ENCODE measurements at places on chromosomes 2 and 18.
A peak's percentile ranks its signal among the peaks of the same experiment; 100 is the strongest.

- DNase-seq, result no peak
Observed at GRCh38 chr18:5414546-5414945, 119.0 kb upstream of the ZBTB14 start.

- no peak for DNase-seq
Observed at GRCh38 chr2:153584244-153584643, 105.7 kb upstream of the RPRM start.

- peak; percentile 62 for DNase-seq
Observed at GRCh38 chr2:219002395-219003266, 9.4 kb upstream of the CRYBA2 start.

DNA sequence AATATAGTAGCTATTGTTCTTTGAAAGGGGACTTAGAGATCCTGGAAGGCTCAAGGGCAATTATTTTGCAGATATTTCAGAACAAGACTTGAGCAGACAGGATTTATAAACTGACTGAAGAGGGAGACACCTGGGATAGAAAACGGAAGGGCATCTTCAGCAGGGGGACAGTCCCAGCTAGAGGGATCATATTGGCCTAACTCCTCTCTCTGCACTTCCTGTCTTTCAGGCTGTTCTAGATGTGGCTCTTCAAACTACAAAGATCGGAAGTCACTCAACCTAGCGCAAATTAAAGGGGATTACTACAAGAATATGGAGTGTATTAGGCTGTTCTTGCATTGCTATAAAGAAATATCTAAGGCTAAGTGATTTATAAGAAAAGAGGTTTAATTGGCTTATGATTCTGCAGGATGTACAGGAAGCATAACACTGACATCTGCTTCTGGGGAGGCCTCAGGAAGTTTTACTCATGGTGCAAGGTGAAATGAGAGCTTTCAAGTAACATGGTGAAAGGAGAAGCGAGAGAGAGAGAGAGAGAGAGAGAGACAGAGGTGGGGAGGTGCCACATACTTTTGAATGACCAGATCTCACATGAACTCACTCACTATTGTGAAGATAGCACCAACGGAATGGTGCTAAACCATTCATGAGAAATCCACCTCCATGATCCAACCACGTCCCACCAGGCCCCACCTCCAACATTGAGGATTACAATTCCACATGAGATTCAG is 5.3 kb upstream of the CTIF start:
- DNase-seq, result no peak

DNA sequence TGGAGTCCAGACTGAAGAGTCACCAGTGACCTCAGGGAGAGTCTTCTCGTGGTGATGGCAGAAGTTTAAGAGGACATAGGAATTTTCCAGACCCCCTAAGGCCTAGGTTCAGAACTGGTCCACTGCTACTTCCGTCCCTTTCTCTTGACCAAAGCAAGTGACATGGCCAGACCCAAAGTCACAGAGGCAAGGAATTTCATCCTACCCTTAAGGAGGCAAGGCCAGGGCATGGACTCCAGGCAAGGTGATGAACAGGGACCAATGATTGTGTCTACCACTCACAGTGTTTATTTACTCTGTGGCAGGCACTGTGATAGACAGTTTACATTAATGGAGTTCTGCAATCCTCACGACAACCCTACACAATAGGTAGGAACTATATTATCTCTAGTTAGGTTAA is 265.1 kb downstream of the GLI2 start:
- no peak for DNase-seq

GRCh38 chr2:222938327-222938726 is 77.5 kb downstream of the ACSL3 start:
- no peak for DNase-seq

DNA sequence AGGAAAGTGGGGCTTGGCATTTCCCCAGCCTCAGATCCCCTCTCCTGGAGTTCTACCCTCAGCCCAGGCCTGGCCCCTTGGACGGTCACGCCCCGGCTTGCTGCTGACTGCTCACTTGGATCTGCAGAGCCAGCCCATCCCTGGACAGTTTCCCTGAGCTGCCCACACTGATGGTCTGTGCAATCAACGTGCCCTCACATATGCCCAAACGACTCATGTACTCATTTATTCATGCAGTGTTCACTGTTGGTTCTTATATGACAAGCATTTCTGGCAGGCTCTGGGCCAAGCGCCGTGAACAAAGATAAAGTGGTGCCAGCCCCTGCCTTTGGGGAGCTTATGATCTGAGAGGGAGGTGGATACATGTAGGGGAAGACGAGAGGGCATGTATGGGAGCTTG is 20.3 kb upstream of the GLI2 start:
- DNase-seq, result no peak

- no peak for DNase-seq
Observed at GRCh38 chr2:227782804-227783203, 30.8 kb upstream of the CCL20 start.

DNA sequence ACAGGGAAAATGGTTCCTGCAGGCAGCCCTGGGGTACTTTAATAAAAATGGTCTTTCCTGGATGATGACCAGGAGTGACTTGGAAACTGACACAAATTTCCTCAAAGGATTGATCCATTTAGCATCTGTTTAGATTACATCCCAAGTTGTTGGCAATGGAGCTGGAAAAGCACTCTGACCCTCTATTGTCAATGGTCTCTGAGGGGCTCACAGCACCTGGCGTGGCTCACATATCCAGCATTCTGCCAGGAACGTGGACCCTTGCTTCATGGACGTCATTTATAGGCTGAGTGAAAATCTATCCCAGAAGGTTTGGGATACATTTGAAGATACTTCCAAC is 43.8 kb downstream of the SERTAD2 start:
- peak; percentile 27 for DNase-seq

DNA sequence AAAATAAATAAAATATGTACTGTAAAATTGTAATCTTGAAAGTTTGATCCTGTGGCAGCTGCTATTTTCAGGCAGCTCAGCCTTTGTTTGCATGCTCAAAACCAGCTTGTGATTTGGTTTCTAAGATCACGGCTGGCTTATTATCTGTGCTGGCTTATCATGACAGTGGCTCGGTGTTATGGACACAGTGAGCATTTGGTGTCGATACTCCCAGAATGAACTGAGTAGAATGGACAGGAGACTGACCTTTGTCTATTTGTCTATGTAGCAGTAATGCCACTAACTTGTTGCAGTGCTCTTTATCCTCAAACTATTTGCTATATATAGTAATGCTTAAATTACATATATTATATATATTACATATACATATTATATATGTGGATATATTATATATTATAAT is 58.8 kb downstream of the NEDD4L start:
- no peak for DNase-seq

- DNase-seq, result no peak
Observed at GRCh38 chr18:34631093-34631966, 78.8 kb upstream of the DTNA start.

GRCh38 chr2:144681389-144681788 is 161.5 kb upstream of the ZEB2 start:
- DNase-seq, result no peak

- no peak for DNase-seq
Observed at GRCh38 chr18:71878226-71878625, 665.9 kb downstream of the CBLN2 start.

GRCh38 chr2:227783404-227784138 is 30.1 kb upstream of the CCL20 start:
- DNase-seq, result no peak

- no peak for DNase-seq
Observed at GRCh38 chr2:235043762-235044500, 92.1 kb downstream of the SH3BP4 start.

DNA sequence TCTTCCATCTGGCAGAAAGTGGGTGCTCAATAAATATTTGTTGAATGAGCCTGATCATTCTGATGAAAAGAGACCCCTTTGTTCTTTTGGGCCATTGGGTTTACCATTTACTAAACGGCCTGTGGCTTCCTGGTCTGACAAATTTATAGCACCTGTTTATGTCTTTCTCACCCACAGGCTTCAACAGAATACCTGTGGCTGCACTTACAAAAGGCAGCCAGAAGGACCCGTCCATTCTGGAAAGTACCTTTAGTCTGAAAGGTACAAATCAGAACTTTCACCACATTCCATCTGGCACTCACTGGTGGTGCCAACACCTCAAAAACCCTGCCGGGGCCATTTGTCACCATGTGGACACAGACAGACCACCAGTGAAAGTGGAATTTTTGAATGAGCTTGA is 167.5 kb downstream of the ETAA1 start:
- no peak for DNase-seq

- DNase-seq, result no peak
Observed at GRCh38 chr2:215693193-215693998, 257.5 kb upstream of the FN1 start.

- DNase-seq, result no peak
Observed at GRCh38 chr2:55268288-55268906, 634 bp downstream of the MTIF2 start.

DNA sequence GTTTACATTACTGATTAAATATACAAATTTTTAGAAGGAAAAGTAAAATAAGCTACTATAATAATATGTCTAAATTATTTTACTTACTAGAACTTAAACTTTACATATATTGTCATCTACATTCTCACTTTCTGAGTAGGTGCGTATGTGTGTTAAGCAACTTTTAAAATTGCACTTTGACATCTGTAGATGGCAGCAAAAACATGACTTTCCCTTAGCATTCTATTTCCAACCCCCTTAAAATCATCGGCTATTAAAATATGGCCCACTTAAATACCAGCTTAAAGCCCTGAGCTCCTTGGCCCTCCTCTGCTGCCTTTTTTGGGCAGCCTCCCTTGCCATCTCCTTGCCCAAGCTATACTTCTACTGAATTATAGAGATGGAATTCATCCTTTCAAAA is 78.0 kb downstream of the UPP2 start:
- no peak for DNase-seq

DNA sequence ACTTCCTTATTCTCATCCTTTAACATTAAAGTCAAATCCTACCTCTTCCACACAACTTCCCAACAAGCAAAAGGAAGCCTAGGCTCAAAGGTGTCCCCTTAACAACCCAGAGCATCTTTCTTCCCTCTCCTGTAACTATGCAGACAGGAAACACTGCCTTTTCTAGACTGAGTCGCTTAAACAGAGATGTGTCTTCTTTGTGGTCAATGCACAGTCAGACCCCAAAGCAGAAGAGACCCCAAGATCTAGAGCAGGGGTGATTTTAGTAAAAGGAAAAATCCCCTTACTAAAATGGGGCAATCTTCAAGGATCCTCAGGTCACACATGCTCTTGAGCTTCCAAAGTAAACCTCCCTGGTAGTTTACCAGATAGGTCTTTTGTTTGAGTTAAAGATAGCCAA is 86.6 kb upstream of the POMC start:
- DNase-seq, result no peak

All from NCI-H1092 (cell line).